SW480 (cell line): ENCODE measurements at places on chromosomes 6 and 20.
A peak's percentile ranks its signal among the peaks of the same experiment; 100 is the strongest.

DNA sequence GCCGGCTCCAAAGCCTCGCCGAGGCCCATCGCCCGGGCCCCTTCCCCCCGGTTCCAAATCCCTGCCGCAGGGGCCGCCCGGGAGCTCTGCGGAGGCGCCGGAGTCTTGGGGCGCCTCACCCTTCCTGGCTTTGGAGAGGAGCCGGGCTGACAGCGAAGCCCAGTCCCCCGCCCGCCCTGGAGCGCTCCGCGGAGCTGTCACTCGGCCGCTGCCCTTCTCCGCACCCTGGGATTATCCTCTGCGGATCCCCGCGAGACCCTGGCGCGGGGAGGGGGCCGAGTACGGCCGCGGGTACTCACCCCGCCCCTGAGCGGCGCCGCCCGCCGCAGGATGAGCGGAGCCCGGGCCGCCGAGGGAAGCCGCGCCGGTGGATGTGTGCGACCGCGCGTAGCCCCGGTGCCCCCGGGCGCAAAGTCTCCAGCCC, 343 bp downstream of the SNAP91 start:
- no peak for DNase-seq

- DNase-seq, result no peak
Observed at GRCh38 chr6:129599467-129599866, 110.5 kb downstream of the ARHGAP18 start.

- DNase-seq, result no peak
Observed at GRCh38 chr6:143457563-143458359, 7.2 kb downstream of the PEX3 start.

DNA sequence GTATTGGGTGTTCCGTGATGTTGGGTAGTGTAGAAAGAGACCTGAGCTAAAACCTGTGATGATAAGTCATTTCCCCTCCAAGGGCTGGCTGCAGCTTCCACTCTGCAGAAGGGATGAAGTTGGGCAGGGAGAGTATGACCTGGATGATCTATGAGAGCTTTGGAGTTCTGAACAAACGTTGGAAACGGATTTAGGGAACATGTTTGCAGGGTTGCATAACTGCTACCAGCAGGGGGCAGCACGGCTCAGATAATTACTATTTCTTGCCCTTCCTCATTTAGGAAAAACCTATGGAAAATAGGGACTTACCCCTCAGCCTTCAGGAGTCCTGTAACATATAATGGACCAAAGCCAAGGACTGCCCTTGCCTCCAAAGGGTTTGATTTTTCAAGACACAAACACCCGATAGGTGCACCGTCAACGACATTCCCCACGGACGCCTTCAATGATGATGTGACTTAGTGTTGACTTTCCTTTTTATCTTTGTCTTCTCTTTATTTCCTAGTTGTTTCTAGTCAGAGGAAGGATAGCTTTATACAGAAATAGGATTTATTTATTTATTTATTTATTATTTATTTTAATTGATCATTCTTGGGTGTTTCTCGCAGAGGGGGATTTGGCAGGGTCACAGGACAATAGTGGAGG, 164.9 kb upstream of the SASH1 start:
- peak; percentile 20 for DNase-seq

- DNase-seq, result no peak
Observed at GRCh38 chr6:84280030-84280429, 52.6 kb upstream of the CEP162 start.

DNA sequence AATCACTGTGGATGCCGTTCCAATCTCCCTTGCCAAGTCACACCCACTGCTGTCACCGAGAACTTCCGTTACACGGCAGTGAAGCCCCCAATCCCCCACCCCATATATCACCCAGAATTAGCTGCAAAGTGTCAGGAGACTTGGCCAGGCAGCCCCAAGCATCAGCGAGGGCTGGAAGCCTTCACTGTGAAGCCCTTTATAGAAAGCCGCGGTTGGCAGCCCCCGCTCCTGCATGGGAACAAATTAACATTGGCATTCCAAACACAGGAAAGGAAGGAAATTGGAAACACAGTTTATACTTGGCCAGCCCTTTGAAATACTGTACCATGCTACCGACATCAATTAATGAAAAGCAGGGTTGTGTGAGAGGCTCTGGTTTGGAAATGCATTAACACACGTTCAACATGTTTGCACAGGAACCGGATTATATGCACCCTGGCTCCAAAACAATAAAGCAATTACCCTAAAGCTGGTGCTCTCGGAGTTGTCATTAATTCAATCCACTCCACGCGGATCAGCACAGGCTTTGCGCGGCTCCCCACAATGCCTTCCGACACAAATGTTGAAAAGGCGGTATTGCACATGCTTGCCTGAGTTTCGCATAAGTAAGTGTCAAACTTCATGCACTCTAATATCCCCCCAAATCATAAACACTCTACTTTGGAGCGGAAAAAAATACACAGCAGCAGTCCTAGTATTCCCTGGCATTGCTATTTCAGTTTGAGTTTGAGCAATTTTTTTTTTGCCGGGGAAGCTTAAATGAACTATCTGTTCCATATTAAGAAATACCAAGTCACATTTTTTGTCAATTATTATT, 7.1 kb downstream of the BMP7 start:
- DNase-seq, result peak; percentile 79

GRCh38 chr20:62269378-62269777, 31.1 kb downstream of the OSBPL2 start:
- no peak for DNase-seq

GRCh38 chr6:37433657-37434271, 743 bp downstream of the CMTR1 start:
- DNase-seq, result peak; percentile 1

GRCh38 chr6:113584767-113585166, 272.4 kb upstream of the MARCKS start:
- DNase-seq, result no peak

DNA sequence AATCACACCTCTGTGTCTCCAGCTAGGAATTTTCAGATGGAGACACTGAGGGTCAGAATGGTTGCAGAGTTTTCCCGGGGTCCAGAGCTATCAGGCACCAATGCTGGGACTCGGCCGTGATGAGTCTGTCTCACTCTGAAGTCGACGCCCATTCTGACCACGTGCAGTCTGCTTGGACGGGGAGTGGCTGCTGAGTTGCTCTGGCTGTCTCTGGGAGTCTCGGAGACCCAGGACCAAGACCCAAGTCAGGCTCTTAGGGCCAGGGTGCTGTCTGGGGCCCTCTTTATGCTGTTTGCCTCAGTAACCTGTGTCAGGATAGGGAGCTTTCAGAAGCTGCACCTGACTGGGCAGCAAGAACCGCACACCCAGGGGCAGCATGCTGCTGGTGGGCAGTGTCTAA, 4.6 kb downstream of the IP6K3 start:
- DNase-seq, result no peak

DNA sequence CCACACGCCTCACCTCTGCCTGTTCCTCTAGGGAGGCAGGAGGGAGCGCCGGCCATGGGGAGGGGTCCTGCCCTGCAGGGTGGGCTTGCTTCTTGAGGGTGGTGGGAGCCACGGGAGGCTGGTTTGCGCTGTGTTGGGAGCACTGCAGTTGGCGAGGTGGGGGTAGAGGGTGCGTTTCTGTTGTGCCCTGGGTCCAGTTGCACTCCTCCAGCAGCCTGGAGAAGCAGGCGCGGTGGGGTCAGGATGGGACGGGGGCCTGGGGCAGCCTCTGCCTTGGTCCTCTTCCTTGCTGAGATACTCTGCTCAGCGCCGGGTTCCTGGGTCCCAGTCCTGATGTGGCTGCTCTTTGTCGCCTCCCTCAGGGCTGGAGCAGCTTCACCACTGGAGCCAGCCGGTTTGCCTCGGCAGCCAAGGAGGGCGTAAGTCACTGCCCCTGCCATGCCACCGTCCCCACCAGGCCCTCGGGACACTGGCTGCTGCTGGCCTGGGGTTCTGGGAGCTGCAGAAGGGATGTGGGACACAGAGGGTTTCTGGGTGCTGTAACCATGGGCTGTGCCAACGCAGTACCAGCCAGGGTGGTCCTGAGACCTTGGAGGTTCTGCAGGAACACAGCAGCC, 8.4 kb downstream of the ARFGAP1 start:
- no peak for DNase-seq

DNA sequence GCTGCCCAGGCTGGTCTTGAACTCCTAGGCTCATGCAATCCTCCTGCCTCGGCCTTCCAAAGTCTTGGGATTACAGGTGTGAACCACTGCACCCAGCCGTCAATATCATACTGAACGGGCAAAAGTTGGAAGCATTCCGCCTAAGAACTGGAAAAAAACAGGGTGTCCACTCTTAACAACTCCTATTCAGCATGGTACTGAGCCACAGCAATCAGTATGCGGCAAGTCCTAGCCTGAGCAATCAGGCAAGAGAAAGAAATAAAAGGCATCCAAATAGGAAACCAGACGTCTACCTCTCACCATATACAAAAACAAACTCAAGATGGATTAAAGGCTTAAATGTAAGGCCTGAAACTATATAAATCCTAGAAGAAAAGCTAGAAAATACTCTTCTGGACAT, 83.1 kb downstream of the FKBP5 start:
- no peak for DNase-seq

GRCh38 chr20:17878912-17879602, 89.5 kb downstream of the SNX5 start:
- DNase-seq, result no peak

- DNase-seq, result no peak
Observed at GRCh38 chr6:10184371-10185227, 230.3 kb downstream of the TFAP2A start.

GRCh38 chr6:116144605-116145004, 18.7 kb upstream of the COL10A1 start:
- peak; percentile 83 for DNase-seq

DNA sequence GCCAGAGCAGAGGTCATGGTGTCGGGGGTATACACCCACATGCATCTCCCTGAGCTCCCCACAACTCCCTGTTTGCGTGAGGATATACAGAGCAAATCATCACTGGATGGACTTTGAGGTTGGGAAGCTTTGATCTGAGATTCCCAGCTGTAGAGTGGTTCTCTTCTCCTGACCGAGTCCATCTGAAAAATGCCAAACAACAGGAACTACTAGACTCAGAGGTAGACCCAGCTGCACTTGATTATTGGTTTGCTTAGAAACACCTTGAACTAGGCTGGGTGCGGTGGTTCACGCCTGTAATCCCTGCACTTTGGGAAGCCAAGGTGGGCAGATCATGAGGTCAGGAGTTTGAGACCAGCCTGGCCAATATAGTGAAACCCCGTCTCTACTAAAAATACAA, 125.0 kb downstream of the UNC5CL start:
- DNase-seq, result peak; percentile 10

DNA sequence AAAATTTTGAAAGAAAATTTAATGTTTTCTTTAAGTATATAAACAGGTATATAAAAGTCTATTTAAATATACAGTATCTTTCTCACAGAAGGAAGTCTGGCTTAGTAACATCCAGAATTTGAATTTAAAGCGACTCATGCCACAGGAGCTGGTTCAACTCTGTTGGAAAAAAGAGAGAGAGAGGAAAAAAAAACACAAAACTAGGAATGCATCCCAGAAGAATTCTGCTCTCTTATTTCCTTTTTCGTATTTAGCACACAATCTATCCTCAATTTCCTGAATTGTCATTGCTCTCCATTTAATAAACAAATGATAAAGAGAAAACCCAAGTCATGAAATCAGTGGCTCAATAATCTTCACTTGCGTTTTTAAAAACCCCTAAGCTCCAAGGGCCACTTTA, 107.5 kb upstream of the SCAF8 start:
- DNase-seq, result no peak

DNA sequence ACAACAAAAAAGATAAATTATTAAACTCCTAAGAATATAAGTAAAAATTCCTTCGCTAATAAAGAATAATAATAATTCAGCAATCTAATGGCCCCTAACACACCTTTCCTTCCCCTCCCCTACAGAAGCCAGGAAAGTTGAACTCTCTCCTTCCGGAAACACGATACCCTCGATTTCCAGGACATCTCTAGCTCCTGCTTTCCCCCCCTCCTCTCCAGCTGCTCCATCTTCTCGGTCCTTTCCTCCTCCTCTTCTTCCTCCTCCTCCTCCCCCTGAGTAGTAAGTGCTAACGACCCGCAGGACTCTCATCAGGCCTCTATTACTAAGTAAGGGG, 603 bp downstream of the TASP1 start:
- peak; percentile 63 for DNase-seq

GRCh38 chr6:97203343-97203742, 79.7 kb downstream of the MMS22L start:
- no peak for DNase-seq

DNA sequence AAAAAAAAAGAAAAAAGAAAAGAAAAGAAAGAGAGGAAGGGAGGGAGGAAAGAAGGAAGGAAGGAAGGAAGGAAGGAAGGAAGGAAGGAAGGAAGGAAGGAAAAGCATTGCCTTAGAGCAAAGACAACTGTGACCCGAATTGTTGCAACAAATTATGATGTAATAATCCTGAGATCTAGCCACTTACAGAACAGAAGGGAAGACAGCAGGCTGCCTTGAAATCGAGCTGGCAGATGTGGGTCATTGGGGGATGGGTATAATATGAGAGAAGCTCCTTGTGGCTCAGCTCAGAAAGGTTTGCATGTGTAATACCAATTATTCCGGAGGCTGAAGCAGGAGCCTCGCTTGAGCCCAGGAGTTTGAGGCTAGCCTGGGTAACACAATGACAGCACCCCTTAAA, 208.1 kb upstream of the PROKR2 start:
- DNase-seq, result no peak

DNA sequence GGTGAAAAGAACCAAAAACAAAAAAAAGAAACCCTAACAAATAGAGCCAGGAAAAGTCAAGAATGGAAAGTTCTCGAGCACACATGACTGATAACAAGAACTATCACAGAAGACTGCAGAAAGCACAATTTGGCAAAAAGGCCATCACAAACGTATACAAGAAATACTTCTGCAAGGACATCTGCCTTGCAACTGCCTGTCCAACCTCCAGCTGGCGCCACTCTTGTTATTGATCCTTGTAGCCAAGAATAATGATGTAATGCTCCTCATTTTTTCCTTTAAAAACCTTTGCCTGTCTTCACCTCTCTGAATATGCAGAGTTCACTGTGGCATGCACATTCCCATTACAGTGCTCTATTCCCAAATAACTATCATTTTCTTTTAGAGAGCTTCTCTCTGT, 87.9 kb upstream of the BMP5 start:
- no peak for DNase-seq

GRCh38 chr20:2104236-2104635, 2.6 kb downstream of the STK35 start:
- DNase-seq, result no peak

DNA sequence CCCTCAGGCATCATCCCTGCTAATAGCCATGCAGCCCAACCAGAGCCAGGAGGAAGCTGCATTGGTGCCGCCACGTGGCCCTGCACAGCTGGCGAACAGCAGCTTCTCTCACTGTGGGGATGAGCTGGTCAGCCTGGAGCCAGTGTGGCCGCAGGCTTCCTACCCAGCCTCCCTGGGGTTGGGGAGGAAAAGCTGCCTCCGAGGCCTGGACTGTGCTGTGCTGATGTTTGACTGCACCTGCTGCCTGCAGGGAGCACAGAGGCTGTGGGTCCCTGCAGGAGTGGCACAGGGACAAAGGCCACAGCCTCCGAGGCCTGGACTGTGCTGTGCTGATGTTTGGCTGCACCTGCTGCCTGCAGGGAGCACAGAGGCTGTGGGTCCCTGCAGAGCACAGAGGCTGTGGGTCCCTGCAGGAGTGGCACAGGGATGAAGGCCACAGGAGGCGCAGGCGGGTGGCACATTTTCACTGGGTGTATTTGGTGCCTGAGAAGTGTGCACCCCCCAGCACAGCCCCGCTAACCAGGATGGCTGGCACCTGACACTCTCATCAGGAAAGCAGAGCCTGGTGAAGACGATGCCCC, 83.9 kb downstream of the DLL1 start:
- DNase-seq, result no peak

- DNase-seq, result no peak
Observed at GRCh38 chr6:54415517-54415916, 107.3 kb downstream of the TINAG start.

GRCh38 chr6:70667256-70667710, 400 bp upstream of the SMAP1 start:
- DNase-seq, result no peak

- no peak for DNase-seq
Observed at GRCh38 chr6:12869816-12870432, 153.4 kb downstream of the PHACTR1 start.
